ENCODE measurements at places on chromosomes 5 and 9.

DNA sequence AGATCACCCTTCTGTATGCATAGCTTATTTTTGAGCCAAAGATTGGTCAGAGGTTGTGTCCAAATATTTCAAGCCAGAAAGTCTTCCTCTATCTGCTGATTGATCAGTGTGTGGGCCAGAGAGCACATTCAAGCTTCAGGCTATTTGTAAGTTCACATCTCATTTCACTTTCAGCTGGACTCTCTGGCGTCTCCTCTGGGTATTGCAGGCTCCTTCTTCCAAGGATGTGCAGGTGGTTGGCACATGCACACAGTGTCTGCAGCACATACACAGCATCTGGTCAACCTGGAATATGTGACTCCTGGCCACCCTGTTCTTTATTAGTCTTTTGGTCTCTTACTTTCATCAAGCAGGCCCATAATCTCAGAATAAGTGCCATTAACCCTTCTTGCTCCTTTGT is 516.1 kb downstream of the ANXA1 start:
- DNase-seq, result no peak

- no peak for DNase-seq
These were observed 178.3 kb downstream of the DEPDC1B start for GRCh38 chr5:60521376-60522291.

DNA sequence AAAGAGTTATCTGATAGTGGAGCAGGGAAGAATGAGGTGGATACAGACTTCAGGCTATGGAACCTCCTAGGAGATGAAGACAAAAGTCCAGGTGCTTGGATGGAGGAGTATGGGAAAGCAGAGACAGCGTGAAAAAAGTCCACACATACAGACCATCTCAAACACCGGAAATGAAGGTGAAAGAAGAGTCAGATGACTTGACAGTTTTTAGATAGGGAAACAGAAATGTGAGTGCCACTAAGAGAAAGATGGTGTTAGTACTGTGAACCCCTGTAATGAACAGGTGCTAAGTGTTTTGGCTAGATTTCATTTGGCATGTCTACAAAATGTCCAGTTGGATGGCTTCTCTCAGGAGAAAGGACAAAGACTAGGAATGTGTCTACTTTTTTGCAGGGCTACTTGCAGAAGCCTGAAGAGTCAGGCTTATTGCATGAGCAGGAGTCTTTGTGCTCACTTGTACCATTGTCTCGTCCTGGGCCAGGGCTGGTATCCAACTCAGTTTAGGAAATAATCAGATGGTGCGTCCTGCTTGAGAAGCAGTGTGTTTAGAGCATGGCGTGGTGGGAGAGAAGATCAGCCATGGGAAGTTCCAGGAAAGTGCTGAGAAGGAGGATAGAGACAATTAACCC is 90.6 kb upstream of the STARD4 start:
- DNase-seq, result no peak

GRCh38 chr5:133509742-133510079 is 102.6 kb downstream of the FSTL4 start:
- no peak for DNase-seq

GRCh38 chr5:120452471-120452870 is 11.6 kb upstream of the PRR16 start:
- DNase-seq, result no peak

DNA sequence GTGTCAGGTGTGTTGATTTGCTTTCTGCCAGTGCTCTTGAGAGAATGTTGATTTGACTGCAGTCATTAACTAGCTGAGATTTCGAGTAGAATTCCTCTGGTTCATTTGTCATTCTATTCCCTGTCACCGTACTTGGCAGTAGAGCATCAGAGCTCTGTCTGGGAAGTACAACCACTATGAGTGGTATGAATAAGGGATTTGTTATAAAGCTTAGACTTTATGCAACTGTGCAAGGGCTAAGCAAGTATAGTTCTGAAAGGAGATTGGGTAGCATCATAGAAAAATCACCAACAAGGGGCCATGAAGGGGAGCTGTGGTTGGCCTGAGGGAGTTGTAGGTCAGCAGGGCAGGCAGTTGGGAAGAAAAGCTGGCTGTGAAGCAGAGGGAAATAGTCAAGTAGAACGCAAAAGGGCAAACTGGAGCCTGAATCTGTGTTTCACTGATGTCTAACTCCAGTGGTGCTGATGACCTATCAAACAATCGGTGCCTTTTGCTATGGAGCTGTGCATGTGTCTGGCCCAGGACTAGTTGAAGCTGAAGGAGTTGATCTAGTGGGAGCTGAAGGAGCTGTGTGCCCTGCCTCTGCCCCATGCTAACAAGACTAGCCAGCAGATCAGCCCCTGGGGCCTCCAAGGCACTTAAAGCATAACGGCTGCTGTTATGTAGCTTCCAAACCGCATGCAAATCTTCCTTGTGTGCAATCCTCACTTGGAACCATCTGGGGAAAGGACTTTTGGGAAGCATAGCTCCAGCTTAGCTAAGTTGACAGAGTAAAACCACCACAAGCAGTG is 110.0 kb downstream of the SLC28A3 start:
- no peak for DNase-seq

All from SW480 (cell line).